ENCODE measurements at places on chromosomes 7 and 10.

DNA sequence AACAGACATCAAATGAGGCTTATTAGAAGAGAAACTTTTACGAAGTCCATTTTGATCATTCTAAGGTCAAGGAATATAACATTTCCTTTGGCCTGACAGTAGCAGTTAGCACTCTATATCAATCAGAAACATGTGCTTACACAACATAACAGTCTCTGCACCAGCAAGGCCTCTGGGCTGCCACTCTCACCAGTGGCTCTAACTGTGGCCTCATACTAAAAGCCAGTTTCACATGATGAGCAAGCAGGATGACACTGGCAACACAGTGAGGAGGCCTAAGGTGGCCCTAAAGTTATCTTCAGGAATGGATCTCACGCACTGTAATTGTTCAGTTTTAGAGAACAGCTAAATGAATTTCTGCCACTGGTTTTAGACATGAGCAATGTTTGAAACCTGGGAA is 126.8 kb downstream of the COBL start:
- DNase-seq, result no peak

- DNase-seq, result no peak
Observed at GRCh38 chr10:9297580-9297979, 1243.1 kb downstream of the GATA3 start.

DNA sequence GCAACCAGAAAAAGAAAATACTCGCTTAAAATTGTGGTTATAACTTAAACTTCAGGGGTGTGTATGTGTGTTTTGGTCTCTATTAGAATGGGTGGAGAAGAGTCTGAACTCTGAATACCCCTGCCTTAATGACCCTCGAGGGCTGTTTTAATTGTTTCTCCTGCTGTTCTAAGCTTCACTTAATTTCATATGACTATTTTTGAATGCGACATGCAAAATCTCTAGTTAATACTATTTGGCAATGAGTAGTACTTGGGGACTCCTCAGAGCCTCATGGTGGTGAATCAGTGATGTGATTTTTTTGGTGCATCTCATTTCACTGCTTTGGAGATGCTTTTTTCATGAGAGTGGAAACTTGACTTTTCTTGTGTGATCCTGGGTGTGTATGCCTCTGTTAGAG is 178.6 kb downstream of the CDK14 start:
- no peak for DNase-seq

DNA sequence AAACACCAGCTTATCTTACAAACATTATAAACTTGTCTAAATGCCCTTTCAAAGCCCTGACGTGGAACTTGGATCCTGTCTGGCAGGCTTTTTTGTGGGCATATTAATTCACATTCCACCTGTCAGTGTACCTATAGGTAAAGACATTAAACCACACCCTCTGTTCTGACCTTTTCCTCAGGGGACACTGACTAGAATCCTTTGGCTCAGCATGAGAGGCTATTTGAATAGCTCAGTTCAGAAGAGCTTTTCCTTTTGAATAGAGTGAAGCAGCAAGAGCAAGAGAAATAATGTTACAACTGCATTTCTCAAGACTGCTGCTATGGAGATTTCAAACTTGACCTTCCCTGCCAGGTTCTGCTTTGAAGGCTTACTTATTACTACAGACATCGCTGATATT is 76.9 kb downstream of the CYP51A1 start:
- DNase-seq, result no peak

All from stimulated activated CD4-positive, alpha-beta T cell treated with anti-CD3 and anti-CD28 coated beads, Interleukin-15, amount 100 ng/mL, for 24 hours (primary cell).